Activated CD4-positive, CD25-positive, alpha-beta regulatory T cell (primary cell): ENCODE measurements at places on chromosomes 7 and 10.

DNA sequence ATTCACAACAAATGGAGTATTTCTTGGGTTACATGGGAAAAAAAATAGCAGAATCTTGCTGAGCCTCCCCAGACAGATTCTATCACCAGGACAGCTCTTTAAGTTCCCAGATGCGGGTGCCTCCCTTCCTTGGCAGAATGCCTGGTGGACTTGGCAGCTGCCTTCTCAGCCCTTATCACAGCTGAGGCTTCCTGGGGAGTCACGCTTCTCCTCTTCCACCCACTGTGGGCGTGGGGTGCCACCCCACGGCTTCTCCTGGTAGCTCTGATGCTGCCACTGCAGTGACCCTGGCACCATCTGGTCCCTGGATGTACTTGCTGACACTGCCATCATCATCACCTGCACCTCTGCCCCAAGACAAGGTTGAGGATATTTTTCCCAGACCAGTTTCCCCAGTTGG lies 16.2 kb upstream of the NME8 start:
- DNase-seq: no peak

GRCh38 chr7:96992192-96993005 lies 13.0 kb upstream of the DLX6 start:
- DNase-seq: no peak

- no peak for DNase-seq
Measured at GRCh38 chr10:6108631-6109443, 20.0 kb downstream of the RBM17 start.

- DNase-seq: no peak
Measured at GRCh38 chr10:129837909-129838582, 126.0 kb downstream of the EBF3 start.

DNA sequence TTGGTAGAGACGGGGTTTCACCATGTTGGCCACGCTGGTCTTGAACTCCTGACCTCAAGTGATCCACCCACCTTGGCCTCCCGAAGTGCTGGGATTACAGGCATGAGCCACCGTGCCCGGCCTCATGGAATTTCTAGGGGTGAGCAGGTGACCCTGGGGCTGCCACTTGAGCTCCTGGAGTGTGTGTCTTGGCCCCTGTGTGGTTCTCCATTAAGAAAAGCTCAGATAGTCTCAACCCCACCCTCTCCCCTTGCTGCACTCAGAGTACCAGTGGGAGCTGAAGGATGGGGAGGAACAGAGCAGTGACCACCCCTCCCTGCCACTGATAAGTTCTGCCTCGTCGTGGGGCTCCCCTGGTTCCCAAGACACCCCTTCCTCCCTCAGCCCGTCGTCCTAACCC lies 45.3 kb downstream of the RCC1L start:
- DNase-seq: no peak

- no peak for DNase-seq
Measured at GRCh38 chr7:2409745-2410414, 6.5 kb downstream of the CHST12 start.
